ENCODE measurements at places on chromosomes 5 and 9. TPM values are rescaled to one million over a fixed set of nuclear protein-coding genes. Genes with fewer than 3 reads are reported as not detected.

PCDHA1 gene
- not detected for total RNA-seq

CAPSL gene
- not detected for total RNA-seq

LCN9 gene
- total RNA-seq: not detected

HTR4 gene
- not detected for total RNA-seq

BHMT2 gene
- 0.09 TPM for total RNA-seq

All from endothelial cell of coronary artery (primary cell).